Dermis microvascular lymphatic vessel endothelial cell (primary cell): ENCODE measurements at places on chromosomes 2 and 18. TPM values are rescaled to one million over a fixed set of nuclear protein-coding genes. Genes with fewer than 3 reads are reported as not detected.

GRCh38 chr2:209138079-209138478 is 285.8 kb upstream of the MAP2 start:
- no peak for DNase-seq

DNA sequence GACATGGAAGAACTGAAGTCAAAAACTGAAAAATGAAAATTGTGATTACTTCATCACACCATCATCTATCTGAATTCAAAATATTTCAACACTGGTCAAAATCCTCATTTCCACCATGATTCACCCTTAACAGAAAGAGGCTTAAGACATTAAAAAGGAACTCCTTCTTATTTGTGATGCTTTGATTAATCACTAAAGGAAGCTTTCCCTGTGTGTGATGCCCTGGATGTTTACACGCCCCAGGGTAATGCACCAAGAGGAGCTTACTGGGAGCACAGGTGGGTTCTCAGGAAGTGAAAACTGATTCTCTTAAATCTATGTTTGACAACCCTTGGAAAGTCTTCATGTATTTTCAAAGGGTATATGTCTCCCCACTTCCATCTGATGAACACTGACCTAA is 11.5 kb downstream of the GRB14 start:
- no peak for DNase-seq

DNA sequence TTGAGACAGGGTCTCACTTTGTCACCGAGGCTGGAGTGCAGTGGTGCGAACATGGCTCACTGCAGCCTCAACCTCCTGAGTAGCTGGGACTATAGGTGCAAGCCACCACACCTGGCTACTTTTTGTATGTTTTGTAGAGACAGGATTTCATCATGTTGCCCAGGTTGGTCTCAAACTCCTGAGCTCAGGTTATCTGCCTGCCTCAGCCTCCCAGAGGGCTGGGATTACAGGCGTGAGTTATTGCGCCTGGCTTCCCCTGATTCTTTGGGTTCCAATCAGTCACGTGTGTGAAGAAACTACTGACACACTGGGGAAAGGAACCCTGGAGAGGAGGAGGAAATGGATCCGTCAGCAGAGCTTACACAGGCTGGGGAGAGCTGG is 22.3 kb upstream of the RAB10 start:
- DNase-seq, result no peak

GRCh38 chr2:146392631-146393030 is 1452.2 kb upstream of the ACVR2A start:
- DNase-seq, result no peak

DNA sequence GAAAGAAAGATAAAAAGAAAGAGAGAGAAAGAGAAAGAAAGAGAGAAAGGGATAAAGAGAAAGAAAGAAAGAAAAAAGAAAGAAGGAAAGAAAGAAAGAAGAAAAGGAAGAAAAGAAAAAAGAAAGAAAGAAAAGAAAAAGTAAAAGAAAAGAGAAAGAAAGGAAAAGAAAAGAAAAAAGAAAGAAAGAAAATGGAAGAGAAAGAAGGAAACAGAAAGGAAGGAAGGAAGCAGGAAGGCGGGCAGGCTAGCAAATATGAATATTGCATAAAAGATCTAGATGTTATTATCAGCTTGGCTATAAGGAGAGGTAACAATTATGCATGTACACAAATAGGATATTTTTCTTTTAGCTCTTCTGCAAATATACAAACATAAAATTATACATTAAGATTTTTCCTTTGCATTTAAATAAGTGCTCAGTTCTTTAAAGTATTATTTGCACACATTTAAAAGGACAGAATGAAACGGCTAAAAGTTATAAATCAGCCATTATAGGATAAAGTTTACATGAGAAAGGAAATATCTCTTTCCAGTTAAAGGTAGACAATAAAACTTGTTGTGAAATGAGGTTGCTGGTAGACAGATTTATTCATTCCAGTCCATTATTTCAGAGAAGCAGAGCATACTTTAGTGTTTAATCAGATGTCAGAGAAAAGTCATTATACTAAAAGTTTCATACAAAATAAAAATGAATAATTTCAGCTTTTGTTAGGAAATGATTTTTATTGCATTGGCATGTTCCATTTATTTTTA is 511.4 kb downstream of the KCNJ3 start:
- DNase-seq, result no peak

DNA sequence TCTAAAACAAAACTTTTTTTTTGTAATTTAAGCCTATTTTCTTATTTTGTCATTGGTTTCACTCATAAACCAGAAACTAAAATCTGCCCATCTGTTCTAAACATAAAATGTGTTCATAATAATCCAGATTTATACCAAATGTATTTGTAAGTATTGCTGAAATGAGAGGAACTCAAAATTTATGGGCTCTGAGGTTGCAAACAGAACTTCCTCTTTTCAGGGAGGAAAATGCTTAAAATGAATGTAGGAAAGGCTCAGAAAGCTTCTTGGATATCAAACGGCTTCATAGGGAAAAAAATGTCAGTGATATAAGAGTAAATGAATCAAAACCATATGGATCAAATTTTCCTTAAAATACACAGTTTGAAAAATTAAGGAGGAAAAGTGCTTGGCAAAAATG is 83.9 kb downstream of the PAX3 start:
- DNase-seq, result no peak

- DNase-seq, result no peak
Observed at GRCh38 chr2:67037655-67038054, 359.5 kb upstream of the ETAA1 start.

GRCh38 chr2:190986221-190986953 is 27.6 kb downstream of the STAT1 start:
- no peak for DNase-seq

- peak; percentile 62 for DNase-seq
Observed at GRCh38 chr2:33209976-33210375, 263.2 kb downstream of the LTBP1 start.

GRCh38 chr2:56369316-56369715 is 185.5 kb downstream of the CCDC85A start:
- no peak for DNase-seq

GRCh38 chr2:62410015-62410453 is 96.0 kb downstream of the TMEM17 start:
- no peak for DNase-seq

GRCh38 chr18:9263264-9263663 is 71.3 kb upstream of the TWSG1 start:
- DNase-seq, result no peak

DNA sequence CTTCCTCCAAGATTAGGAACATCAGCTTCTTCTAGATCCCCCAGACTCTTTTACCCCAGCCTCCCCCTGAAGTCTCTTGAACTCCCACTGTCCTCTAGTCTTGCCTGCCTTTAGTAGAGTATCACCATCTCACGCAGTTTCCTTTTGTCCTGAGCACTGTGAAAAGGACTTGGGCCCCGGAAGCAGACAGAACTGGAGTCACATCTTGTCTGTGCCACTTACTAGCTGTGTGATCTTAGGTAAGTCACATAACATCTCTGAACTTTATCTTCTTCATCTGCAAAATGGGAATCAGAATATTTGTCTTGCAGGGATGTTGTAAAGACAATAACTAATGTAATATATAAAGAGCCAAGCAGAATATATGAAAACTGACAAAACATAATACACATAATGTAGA is 8.4 kb upstream of the TRABD2A start:
- DNase-seq, result no peak

DNA sequence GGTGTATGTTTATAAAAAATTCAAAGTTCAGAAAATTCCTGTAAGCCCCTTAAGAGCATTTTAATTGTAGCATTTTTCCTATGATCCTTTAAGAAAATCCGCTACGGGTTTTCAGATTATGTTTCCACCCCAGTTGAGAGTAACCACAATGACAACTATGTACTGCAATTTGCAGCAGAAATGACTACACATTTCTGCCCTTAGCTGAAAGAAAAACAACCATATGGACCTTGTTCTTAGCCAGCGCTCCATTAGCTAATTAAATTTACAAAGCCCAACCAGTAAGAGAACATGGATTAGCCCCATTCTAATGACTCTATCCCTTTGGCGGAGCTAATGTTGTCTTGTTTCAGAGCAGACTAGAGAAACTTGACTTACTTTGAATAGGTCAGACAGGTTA is 247.6 kb downstream of the SLC8A1 start:
- no peak for DNase-seq

GRCh38 chr2:172999641-173000386 is 75.8 kb upstream of the MAP3K20 start:
- no peak for DNase-seq

DNA sequence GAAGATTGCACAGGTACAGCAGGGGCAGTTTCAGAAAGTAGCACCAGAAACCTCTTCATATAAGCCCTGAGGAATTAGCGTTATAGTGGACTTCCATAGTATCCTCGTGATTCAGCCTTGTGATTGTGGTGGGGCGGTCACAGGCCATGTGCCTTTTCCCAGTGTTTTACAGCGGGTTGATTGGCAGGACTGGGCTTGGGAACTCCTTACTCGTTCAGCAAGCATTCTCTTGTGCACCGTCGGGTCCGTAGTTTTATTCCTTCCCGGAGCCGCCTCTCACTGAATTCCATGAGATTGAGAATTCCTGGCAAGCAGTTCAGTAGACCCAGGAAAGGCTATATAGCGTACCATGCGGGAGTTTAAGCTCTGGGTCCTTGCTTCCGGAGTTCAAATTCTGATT is 5.2 kb downstream of the COPS8 start:
- DNase-seq, result no peak

Gene C2orf69
- total RNA-seq, result 6.4 and 9.2 TPM in 2 replicates

Gene SERPINB12
- not detected in 2 replicates for total RNA-seq

Gene RIT2
- total RNA-seq, result not detected in 2 replicates

Gene ERFE
- total RNA-seq, result 0.13 TPM in 2 replicates

Gene CAPN14
- under 0.01 TPM in 2 replicates for total RNA-seq

Gene SLC40A1
- 105 and 319 TPM in 2 replicates for total RNA-seq

Gene RAD51AP2
- total RNA-seq, result not detected in 2 replicates

Gene MYCN
- 3.2 and 7.2 TPM in 2 replicates for total RNA-seq

Gene NLRC4
- total RNA-seq, result under 0.01 TPM in 1 of 2 replicates, not detected in the other
